Stimulated activated CD8-positive, alpha-beta memory T cell treated with anti-CD3 and anti-CD28 coated beads, Interleukin-2, amount 100 ng/mL, for 48 hours (primary cell): ENCODE measurements at places on chromosomes 3 and 15.

DNA sequence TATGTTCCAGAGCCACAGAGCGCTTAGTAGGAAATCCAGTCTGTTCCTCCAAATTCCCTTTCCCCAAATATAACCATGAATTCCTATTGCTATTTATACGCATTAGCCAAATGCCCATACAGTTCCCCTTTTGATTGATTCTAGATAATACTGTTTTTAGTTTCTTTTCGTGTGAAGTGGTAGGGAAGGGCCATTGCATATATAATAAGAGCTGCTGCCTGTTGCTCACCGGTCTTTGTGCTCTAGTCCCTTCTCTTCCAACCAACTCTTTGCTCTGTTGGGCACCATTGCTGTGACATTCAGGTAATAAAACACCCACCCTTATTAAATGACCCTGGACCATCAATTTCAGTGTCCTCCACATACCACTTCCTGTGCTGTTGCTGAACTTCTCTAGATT is 379.9 kb upstream of the KCNMB2 start:
- no peak for DNase-seq

- no peak for DNase-seq
These were observed 4.4 kb downstream of the WDR73 start for GRCh38 chr15:84649706-84650105.

- DNase-seq = no peak
These were observed 109.4 kb upstream of the MBNL1 start for GRCh38 chr3:152159328-152159727.

- DNase-seq = no peak
These were observed 25.7 kb downstream of the TYRO3 start for GRCh38 chr15:41584636-41585126.

DNA sequence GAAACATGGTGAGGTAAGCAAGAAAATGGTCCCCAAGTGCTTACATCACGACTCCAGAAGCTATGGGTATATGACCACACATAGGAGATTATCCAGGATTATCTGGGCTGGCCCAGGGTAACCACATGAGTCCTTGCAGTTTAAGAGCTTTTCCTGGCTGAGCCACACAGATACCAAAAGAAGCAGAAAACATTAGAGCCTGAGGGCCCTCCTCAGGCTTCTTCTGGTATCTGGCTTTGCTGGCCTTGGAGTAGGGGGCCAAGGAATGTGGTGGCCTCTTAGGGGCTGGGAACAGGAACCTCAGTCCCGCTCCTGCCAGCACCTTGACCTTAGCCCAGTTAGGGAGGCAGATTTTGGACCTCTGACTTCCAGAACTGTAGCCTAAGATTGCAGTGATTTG is 259.1 kb downstream of the KCNMB2 start:
- no peak for DNase-seq

- no peak for DNase-seq
These were observed 816 bp upstream of the ACAN start for GRCh38 chr15:88802250-88802990.

GRCh38 chr3:65888980-65889706 is 149.6 kb downstream of the MAGI1 start:
- DNase-seq = no peak

GRCh38 chr3:160676547-160677303 is at the start of gene ARL14:
TSS of gene ARL14 (plus strand) at chr3:160677160. CDS start at chr3:160677347, 187 bp downstream.
- DNase-seq = no peak

DNA sequence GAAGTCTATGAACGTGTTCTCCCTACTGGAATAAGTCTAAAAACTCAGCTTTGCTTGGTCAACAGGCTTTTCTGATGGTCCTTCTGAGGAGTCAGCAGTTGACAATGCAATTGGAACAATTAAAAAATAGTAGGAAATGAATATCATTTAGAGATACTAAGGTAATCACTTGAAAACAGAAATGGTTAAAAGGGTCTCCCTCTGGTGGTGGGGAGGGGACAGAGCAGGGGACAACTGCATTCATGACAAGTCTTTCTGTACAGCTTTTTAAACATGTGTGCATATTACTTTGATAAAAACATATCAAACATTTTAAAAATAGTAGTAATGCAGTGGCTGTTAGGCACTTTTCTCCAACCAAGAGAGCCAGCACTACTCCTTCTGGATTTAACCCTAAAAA is 119.9 kb upstream of the FHIT start:
- DNase-seq = no peak

DNA sequence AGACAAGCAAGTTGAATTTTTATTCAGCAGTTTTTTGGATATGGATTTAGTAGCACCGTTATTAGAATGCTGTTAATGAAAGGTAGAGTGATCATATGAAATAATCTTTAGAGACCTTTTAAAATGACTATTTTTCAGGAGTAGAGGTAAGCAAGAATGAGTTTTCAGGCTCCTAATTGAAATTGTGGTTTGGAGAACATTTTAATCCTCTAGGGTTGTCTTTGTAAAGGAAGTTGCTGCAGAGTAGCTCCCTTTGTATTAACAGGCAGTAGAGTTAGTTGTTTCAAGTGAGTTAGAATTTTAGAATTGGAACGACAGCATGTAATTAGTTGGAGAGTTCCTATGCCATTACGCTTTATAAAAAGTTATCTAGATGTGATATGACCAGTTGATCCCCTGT is 27.2 kb upstream of the EDEM1 start:
- no peak for DNase-seq

DNA sequence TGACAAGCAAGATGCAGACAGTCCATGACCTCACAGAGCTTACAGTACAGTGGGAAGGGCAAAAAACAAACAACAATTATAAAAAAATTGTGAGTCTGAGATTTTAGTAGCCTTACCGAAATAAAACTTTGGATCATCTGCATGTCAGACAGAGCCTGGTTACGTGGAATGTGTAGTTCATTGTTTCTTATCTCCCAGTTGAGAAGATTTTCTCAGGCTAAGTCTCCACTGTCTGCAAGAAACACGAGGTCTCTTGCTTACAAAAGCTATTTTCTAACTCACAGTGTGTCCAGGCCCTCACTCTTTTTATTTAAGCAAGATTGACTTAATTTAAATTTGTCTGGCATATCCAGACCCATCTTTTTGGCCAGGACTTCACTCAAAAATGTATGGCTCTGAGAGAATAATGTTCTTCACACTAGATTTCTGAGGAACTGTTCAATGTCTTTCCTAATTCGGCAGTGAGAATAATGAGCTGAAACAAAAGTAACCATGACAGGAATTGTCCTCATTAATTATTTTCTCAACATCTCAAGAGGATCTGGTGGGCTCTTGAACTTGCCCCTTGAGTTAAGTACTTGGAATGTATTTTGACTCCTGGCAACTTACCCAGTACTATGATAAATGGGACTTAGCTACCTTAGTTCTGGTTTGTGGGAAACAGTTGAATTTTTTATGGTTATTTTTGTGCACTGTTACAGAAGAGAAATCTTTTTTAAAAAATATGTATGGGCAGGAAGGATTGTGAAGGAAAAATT is 265.1 kb upstream of the COL8A1 start:
- DNase-seq = no peak

GRCh38 chr15:101536875-101537405 is 47.4 kb upstream of the PCSK6 start:
- DNase-seq = no peak

GRCh38 chr3:58414538-58415197 is 19.0 kb downstream of the PDHB start:
- no peak for DNase-seq

- DNase-seq = no peak
These were observed 2.0 kb upstream of the IL20RB start for GRCh38 chr3:136955813-136956212.

DNA sequence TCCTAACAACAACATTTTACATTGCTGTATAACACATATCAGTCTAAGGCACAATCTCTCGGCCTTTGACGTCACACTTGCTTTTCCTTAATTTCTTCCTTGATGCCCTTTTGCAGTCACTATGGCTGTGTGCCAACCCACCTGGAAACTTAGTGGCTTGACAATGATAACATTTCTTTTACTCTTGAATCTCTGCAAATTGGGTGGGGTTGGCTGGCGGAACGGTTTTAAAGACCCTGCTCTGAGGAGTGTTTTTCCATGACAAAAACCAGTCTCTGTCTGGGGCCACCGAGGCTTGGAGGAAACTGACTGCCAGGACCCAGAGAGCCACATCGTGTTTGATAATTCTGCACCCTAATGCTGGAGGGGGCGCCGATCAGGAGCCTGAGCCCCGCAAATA is 115.6 kb downstream of the KLF13 start:
- DNase-seq = no peak

GRCh38 chr3:66722675-66723074 is 221.9 kb upstream of the LRIG1 start:
- no peak for DNase-seq

- DNase-seq = no peak
These were observed 134.9 kb downstream of the FEZF2 start for GRCh38 chr3:62238431-62238830.

GRCh38 chr3:52350416-52350815 is 34.3 kb downstream of the DNAH1 start:
- no peak for DNase-seq

GRCh38 chr3:47310391-47310790 is 27.6 kb downstream of the KLHL18 start:
- DNase-seq = no peak

- no peak for DNase-seq
These were observed 145.6 kb downstream of the TCF12 start for GRCh38 chr15:57064033-57064432.

- DNase-seq = no peak
These were observed 4.4 kb downstream of the NR2F2 start for GRCh38 chr15:96334705-96335410.

DNA sequence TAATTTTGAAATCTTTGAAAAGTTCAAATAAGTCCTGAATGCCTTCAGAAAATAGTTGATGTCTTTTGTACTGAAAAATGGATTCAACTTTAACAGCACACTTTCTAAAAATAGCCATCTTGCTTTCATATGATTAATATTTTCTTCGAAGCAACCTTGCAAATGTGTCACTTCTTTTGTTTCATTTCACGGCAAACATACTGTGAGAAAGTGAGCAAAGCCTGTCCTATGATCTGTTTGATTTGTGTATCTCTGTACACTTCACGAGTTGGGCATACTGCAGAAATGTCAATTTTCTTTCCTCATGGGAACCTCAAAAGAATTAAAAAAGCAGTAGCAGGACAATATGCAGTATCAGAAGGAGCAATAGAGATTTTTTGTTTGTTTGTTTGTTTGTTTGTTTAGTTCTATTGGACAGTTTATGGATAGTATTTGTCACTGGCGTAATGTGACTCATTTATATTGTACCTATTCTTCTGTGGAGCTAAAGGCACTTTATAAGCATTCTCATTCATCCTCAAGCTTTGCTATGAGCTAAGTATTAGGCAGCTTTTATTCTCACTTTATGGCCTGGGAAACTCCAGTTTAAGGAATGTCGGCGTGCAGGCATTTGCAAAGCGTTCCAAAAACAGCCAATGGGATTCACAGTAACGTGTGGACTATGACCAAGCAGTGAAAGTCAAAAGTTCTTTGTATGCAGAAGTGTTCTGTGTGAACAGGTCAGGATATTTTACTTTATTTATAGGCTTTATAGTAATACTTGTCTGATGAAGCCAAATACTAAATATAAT is 572.0 kb downstream of the NAALADL2 start:
- no peak for DNase-seq

DNA sequence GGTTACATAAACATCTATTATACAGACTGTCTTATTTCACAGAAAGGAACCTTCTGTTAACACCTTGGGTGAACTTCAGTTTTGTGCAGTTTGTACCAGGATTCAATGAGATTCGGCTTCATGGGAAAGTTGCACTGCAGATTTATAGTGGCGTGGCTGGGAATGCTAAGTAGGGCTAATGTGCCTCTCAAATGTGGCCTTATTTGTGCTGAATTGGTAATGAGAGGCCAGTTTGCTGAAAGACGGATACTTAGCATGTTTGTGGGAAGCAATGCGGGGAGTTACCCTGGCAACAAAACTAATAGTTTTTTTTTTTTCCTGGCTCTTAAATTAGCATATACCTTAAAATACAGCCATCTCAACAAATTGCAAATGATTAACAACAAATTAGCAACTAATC is 28.6 kb upstream of the CEMIP start:
- DNase-seq = no peak

- no peak for DNase-seq
These were observed 14.3 kb downstream of the GRM2 start for GRCh38 chr3:51721062-51721745.

DNA sequence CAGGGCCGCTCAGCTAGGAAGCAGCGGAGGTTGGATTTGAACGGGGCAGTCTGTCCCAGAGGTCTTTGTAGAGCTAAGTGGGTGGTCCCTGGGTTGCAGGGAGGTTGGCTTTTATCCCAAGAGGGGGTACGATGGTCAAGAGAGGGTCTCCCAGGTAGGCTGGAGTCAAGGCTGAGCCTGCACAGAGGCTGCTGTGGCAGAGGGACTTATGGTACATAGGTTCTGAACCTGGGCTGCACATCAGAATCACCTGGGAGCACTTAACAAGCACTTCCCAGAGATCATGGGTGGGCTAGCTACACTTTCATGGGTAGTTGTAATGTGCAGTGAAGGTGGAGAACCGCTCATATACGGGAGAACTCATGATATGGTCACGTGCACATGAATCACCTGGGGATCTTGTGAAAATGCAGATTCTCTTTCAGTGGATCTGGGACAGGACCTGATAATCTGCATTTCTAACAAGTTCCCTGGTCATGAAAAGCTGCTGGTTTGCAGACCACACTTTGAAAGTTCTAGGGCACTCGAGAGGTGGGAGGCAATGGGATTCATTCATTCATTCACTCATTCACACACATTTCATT is 2.9 kb upstream of the RASGRF1 start:
- no peak for DNase-seq

- no peak for DNase-seq
These were observed 37.9 kb downstream of the AGTR1 start for GRCh38 chr3:148735597-148735996.

- DNase-seq = peak; percentile 29
These were observed 56.5 kb downstream of the MCTP2 start for GRCh38 chr15:94287794-94288246.

GRCh38 chr3:138687236-138687635 is 78.7 kb downstream of the FAIM start:
- no peak for DNase-seq

- no peak for DNase-seq
These were observed 305.6 kb upstream of the STT3B start for GRCh38 chr3:31227131-31227562.

GRCh38 chr3:39185959-39186691 is 6.3 kb downstream of the XIRP1 start:
- no peak for DNase-seq

DNA sequence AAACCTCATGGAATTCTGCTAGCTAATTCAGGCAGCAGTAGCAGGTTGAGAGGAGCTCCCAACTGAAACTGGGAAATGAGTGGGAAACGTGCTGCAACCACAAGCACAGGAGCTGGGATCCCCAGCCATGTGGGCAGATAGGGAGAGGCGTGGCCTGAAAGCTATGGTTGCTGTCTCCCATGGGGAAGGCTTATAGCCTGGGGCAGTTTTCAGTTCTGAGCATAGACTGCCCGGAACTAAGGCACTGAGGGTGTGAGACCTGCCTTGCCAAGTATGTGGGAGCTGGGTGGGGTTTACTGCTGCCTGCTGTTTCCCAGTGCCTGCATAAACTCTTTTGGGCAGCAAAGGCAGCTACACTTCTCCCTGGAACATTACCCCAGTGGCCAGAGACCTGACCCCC is 229.5 kb downstream of the TUSC7 start:
- no peak for DNase-seq

- no peak for DNase-seq
These were observed 2.6 kb upstream of the ALCAM start for GRCh38 chr3:105364128-105364527.

GRCh38 chr15:63060699-63061098 is 18.2 kb downstream of the TPM1 start:
- DNase-seq = no peak
